ENCODE measurements at places on chromosomes 13 and 19.

- DNase-seq = no peak
Observed at GRCh38 chr13:42331009-42331408, 59.1 kb downstream of the AKAP11 start.

GRCh38 chr13:24541127-24541475 is 28.5 kb upstream of the PARP4 start:
- DNase-seq = no peak

- DNase-seq = no peak
Observed at GRCh38 chr13:27035892-27036235, 135.7 kb downstream of the USP12 start.

DNA sequence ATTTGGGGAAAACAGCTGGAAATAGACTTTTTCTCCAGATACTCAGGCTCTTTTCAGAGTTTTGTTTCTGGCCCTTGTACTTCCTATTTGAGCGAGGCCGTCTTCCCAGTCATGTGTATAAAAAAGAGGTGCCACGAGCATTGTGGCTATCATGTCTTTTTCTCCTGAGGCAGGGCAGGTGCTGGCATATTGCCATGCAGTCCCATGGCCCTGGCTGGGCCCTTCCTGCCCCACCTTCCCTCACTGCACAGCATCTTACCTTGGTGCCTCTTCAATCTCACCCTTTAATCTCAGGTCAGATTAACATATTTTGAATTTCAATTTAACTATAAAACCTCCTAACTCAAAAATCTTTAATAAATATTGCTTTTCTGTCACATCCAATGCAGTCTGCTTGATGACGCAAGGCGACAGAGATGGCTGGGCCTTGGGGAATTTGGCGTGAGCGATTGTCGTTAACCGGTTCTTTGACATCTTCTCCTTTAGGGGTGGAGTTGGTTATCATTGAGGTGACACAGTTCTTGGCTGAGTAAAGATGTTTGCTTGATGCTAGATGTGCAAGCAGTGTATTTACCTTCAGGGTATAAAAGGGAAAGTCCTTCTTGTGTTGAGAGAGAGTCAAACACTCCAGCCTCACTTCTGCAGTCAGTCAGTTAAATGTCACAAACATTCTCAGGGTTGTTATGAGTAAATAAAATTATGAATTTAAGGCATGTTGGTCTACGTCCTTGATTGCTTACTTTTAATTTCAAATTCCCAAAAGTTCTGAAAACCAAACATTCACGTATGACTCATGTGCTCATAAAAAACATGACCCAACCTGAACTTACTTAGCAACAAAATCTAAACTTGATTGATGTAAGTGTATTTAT is 289.9 kb downstream of the MYO16 start:
- DNase-seq = no peak

DNA sequence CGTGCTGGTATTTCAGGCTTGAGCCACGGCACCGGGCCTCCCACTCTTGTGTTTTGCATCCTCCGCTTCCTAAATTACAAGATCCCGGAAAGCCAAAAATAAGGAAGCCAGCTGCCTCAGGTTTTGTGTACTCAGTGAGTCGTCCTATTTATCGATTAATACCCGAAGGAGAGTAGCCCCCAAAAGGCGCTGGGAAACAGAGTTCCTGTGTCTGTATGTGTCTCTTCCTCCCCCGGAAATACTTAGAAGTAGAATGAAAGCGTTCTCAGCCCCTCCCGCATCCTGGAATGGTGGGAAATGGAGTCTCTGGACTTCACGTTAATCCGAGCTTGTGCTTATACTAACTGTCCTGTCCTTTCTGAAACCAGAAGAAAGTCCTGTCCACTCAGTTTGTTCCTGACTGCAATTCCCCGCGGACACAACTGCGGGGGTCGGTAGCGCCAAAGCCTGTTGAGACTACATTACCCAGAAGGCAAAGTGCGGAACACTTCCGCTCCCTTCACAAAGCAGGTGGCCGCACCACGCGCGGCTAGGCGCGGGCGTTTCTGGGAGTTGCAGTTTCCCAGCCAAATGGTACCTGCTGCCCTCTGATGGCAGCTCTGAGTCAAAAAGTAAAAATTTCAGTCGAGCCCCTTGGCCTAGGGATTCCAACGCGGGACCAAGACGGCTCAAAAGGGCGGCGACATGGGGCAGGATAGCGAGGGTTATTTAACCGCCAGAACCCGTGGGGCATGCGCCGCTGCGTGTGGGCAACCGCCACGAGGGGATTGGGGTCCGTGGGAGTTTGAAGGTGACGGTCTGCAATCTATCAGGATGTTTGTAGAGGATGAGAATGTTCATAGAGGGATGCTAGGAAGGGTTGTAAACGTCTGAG is 2.2 kb upstream of the GSK3A start:
- peak; percentile 87 for DNase-seq

DNA sequence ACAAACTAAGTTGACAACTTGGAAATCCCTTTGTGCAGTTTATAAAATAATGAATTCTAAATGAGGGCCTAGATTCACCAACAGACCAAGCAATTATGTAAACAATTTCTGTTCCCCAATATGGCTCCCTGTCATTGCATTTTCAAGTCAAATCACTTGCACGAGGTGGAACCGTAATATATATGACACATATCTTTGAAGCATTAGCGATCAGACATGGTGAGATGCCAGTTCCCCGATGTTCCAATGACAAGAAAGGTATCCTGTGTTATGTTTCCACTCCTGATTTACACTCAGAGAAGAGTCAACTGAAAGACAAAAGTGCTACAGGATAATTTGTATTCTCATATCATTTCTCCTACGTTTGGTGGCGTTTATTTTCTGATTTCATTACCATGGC is 108.5 kb upstream of the TDRD3 start:
- DNase-seq = no peak

DNA sequence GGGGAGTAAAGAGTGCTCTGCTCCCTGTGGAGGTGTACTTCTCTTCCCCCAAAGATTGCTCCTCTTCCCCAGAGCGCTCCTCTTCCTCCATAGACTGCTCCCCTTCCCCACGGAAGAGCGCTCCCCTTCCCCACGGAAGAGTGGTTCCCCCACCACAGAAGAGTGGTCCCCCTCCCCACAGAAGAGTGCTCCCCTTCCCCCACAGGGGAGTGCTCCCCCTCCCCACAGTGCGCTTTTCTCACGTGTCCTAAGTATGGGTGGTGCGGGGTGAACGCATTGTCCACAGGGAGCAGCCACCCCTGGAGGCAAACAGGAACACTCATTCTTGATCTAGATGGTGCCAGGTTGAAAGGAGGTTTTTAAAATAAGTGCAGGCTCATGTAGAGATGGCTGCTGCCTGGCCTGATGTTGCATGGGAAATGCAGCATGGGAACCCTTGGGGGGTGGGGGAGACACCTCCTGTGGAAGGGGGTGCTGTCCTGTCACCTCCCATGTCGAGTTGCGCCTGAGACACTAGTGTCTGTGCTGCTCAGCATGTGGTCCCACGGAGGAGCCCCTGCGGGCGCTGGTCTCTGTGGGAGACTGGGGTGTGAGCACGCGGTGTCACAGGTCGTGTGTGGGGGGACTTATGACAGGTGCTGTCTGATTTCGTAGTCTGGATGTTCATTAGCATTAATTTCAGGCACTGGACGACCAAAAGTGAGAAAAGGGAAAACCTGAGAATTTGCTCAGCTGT is 52.2 kb downstream of the ATP11A start:
- no peak for DNase-seq

DNA sequence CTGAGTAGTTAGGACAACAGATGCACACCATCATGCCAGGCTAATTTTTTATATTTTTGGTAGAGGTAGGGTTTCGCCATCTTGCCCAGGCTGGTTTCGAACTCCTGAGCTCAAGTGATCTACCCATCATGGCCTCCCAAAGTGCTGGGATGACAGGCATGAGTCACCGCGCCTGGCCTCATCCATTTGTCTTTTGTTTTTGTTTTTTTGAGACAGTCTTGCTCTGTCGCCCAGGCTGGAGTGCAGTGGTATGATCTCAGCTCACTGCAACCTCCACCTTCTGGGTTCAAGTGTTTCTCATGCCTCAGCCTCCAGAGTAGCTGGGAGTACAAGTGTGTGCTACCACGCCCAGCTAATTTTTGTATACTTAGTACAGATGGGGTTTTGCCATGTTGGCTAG is 57.0 kb downstream of the DNM2 start:
- DNase-seq = no peak

- DNase-seq = no peak
Observed at GRCh38 chr13:99514801-99515200, 13.5 kb downstream of the TM9SF2 start.

DNA sequence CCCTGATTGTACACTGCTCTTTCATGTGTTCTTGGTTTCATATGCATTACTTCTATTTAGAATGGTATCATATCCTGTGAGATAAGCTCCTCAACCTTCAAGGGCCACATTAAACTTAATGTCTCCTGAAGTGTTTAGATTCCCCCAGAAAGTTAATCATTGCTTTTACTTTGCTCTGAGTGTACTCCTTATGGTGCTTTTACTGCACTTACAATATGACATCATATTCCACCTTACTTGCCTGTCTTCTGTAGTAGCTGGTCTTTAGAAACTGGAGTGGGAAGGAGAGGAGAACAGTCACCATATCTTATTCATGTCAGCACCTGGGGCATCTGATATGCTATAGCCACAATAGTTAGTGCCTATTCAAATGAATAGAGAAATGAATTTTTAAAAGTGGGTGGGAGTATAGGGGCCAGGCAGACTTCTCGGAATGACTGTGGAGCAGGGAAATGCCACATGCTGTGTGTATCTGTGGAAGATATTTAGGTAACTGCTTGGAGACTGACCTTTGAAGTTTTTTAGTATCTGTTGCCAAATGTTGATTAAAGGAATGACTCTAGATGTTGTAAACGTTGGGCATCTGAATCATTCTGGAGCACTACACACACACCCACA is 40.2 kb downstream of the SLAIN1 start:
- no peak for DNase-seq

DNA sequence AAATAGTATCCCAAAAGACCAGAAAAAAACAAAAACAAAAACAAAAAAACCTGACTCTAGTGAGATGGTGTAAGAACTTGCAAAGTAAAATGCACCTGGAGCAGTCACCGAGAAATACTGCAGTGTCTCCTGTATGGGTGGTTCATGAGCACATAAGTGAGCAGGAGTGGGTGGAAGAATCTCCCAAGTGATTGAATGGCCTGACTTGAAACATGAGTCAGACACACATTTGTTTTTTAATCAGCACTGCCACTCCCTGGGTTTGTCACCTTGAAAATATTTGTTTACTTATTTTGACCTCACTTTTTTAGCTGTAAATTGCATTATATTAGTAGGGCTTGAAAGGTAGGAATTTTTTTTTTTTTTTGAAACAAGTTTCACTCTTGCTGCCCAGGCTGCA is 2.0 kb downstream of the ZNF431 start:
- DNase-seq = no peak

- no peak for DNase-seq
Observed at GRCh38 chr13:58476206-58476918, 844.8 kb downstream of the PCDH17 start.

DNA sequence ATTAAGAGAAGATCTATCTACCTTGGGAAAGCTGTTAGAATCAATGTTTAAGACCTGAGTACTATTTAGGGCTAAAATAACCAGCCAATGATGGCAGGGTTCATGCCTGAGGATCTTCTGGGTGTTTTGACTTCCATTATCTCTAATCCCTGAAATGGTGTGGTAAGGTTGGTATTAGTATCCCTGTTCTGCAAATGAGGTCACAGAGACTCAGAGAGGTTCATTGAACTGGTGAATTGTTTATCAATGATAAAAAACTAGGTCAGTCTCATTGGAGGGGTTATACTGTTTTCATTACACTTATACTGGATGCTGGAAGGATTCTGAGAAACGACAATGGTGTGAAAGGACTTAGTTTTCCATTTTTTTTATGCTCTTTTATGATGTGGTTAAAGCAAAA is 264.8 kb downstream of the KLF5 start:
- DNase-seq = no peak

- DNase-seq = no peak
Observed at GRCh38 chr13:112819111-112819510, 129.3 kb downstream of the ATP11A start.

DNA sequence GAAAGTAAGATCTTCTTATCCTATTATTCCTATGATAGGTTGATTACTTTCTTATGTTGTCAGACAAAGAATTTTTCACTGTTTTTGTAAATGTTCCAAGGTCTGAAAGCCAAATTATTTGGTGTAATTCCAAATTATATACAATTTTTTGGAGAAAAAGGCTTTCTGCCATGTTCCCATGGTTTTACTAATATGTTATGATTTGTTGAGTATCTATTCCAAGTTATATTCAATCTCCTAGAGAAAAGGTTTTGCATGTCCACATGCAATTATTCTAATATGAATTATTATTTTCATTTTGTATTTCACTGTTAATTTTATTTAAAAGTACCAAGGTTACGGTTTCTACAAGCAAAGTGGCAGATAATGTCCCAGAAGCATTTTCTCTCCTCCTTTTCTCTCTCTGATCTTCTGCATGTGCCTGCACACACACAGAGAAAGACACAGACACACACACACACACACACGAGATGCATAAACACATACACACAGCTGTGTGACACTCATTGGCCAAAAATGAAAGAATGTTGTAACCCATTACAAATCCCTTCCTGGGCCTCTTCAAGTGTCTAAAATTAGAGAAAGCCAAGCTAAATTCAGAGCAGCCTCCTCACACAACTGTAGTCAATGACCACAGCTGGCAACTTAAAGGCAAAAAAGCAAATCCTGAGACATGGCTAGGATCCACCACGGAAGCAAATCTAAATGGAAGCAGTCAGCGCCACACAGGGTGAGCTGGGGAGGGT is 621.0 kb downstream of the EFNB2 start:
- DNase-seq = no peak

DNA sequence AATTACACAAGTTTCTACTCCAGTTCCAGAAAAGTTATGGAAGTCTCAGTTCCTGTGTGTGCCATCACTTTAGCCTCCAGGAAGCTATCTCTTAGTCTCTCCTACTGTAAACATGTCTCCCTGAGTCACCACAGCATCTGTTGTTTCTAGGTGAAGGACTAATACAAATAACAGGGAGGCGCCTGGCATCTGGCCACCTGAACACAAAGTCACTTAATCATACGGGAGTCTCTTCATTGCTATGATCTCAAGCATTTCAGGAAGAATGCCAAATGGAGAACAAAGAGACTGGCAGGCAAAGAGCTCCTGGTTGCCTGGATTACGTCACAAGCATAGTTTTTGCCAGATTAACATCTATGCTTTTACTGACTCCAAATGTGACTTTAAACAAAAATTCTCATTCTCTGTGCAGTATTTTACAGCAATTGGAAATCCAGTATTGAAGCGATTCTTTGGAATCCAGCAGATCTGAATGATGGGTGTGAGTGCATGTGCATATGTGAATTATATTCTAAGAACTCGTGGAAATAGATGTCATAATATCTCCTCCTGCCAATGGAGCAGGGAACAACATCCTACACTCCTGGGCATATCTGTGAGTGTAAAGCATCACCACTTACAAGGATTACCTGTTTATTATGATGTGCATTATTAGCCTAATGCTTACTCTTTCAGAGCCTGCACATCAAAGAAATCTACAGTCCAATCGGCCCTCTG is 572.8 kb downstream of the PCDH9 start:
- DNase-seq = no peak
